ENCODE measurements at places on chromosomes 2 and 18.

DNA sequence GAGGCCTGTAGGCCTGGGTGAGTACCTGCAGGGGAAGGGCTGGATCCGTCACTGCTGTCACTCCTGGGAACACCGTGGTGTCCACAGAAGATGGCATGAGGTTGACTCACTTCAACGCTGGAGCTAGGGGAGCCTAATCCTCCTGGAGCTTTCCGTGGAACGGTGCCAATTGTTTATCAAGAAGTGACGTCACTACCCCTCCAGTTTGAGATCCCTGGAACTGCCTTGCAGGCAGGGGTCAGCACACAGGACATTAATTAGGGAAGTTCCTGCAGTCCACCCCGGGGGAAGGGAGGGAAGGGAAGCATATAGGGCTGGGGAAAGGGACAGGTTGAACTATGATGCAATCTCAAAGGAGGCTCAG lies 408.6 kb downstream of the GALR1 start:
- no peak for DNase-seq

GRCh38 chr2:67374949-67375348 lies 22.2 kb upstream of the ETAA1 start:
- no peak for DNase-seq

DNA sequence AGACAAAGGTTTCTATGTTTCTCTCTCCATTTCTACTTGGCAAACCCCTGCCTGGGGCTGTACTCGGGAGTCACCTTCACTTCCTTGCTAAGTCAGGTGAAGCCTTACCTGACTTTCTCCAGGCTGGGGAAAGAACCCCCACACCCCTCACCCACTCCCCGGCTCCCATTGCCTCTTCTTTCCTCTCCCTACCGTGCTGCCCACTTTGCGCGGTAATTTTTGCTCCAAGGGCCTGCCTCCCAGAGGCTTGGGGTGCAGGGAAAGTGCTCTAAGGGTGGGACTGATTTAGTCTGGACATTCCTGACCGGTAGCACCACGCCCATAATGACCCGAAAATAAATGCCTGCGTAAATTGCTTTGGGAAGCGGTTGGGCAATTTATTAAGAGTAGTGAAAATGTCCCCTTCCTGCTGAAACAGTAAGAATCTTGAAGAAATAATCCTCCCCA lies 49.1 kb upstream of the ATP6V1B1 start:
- DNase-seq = no peak

DNA sequence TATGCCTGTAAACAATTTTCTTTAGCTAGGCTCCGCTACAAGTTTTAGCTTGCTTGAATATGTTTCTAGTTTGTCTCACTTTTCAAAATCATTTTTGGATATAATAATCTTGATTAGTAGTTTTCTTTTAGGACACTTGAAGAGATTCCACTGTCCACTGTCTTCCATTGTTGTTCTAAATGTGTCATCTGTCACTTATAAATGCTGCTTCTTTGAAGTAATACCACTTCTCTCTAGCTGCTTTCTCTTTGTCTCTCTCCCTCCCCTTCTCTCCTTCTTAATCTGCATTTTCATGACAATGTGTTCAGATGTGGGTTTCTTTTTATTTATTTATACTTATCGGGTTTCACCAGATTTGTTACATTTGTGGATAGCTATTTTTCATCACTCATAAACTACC lies 73.7 kb upstream of the DPP10 start:
- no peak for DNase-seq

DNA sequence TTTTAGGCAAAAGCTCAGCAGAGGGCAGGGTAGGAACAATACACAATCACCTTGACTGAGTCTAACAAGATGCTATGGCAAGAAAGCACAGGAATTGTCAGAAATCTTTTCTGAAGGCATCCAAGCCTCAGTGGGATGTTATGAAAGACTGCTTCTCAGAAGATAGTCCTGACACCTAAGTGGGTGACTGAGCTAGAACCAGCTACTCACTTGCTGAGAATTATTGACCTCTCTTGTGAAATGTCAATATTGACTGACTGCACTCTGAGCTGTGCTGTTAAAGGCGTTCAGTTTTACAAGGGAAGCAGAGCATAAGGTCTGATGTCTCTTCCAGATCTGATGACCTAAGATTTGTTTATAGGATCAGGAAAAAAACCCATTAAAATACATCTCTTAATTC lies 46.1 kb downstream of the TACR1 start:
- DNase-seq = peak; percentile 33

GRCh38 chr2:200584639-200585038 lies 1.2 kb upstream of the AOX1 start:
- DNase-seq = no peak

GRCh38 chr2:230153390-230153976 lies 66.3 kb downstream of the SP110 start:
- no peak for DNase-seq

Measured in HuH-7.5 (cell line).